Activated CD8-positive, alpha-beta memory T cell treated with anti-CD3 and anti-CD28 coated beads for 1 hour (primary cell): ENCODE measurements at places on chromosomes 4 and X.

DNA sequence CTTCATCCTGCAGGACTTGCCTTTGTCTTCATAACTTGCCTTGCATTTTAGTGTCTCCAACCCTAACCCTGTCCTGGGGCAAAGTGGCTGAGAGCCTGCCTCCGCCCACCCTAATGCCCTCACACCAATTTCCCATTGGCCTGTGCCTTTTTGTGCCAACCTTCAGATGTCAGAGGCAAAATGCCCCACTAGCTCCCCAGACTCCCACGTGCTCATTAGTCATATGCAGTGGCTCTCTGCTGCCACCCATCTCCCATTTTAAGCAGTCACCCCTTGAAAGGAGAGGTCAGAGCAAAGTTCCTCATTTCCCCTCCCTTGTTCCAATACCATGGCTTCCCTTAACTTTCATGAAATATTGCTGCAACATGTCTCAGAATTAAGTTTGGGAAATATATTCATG is 74.8 kb upstream of the PASD1 start:
- DNase-seq = no peak

DNA sequence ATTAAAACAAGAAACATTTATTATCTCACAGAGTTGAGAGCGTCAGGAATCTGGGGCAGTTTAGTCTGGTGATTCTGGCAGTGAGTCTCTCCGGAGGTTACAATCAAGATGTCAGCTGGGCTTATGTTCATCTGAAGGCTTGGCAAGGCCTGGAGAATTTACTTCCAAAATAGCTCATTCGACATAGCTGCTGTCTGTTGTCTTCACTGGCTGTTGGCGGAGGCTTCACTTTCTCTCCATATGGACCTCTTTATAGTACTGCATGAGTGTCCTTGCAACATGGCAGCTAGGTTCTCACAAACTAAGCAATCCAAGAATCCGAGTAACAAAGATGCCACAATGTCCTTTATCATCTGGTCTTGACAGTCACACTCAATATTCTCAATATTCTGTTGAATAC is 70.2 kb upstream of the ADGRL3 start:
- DNase-seq = no peak

DNA sequence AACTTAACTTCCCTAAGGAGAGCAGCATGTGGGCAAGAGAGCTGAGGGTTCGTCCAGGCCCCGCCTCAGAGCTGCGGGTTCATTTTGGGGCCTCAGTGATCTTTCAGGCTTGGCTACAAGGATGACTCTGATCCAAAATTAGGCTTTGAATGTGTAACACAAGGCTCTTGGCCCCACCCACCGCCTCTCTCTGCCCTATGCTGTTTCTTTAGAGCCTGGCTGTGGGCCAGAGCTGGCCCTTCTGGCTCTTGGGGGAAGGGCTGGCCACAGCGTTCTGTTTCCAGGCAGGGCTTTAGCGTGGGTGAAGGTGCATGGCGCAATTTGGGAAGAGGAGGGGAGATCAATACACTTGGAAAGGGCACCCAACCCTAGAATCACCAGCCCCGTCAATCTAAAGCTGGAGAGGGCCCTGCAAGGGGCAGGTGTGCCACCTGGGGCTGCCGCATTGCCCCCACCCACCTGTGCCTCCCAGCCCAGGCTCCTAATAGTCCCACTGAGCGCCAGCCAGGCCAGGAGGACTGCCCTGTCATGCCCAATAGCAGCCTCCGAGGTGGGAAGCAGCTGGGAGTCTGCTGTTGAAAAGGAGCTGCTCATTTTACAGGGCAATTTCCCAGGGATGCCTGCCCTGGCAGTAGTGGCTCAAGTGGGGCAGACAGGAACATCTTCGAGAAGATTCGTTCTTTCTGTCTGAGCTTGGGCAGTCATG is 84.5 kb upstream of the MAML3 start:
- no peak for DNase-seq

GRCh38 chrX:1327651-1328304 is 8.8 kb upstream of the IL3RA start:
- no peak for DNase-seq

- no peak for DNase-seq
Observed at GRCh38 chrX:38804682-38805431, 3.6 kb downstream of the MID1IP1 start.

DNA sequence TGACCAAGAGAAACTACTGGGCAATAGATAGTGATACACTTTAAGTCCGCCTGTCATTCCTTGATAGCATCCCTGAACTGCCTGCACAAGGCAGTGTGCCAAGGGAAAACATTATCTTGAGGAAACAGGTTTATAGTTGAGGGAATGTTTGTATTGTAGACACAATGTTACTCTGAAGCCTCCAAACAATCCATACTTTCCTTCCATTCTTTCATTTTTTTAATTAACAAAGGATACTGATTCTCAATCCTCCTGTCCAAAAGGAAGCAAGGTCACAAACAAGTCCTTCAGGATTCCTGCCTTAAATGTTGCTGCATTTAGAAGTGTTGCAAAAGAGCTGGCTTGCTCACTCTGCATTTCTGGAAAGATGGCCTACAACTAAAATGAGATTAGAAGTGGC is 61.7 kb upstream of the PRSS48 start:
- DNase-seq = no peak

DNA sequence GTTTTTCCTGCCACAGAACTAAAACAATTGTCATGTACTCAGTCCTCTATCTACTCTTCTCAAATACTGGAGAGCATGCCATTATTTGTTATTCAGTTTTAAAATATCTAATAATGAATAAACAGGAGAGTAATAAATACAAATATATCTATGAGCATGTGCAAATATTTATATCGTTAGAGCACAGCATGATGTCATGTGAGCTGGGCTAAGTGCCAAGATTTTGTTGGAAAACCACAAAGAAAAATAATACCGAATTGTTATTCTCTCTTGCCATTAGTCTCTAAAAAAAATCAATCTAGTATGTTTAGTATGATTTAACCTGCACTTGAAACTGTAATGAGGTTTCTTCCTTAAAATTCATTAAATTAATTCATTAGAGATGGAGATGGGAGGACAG is 97.3 kb downstream of the DDX60 start:
- DNase-seq = no peak

- no peak for DNase-seq
Observed at GRCh38 chrX:48516987-48517386, 4.6 kb upstream of the EBP start.

DNA sequence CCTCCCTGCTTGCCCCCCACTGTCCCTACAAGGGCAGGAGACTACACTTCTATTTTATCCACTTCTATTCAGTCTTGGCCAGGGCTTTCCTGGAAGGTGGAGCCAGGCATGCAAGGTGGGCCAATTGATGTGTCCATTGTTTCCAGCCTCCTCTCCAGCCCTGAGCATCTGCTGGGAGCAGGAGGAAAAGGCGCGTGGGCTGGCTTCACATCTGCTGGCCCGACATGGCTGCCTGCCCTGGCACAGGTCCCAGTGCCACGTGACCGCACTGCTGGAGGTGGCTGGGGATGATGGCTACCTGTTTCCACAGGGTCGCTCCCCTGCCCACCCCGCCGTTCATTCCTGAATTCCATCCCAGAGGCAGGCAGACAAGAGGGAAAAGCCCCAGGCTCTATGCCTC is 247.7 kb downstream of the AFAP1 start:
- no peak for DNase-seq

DNA sequence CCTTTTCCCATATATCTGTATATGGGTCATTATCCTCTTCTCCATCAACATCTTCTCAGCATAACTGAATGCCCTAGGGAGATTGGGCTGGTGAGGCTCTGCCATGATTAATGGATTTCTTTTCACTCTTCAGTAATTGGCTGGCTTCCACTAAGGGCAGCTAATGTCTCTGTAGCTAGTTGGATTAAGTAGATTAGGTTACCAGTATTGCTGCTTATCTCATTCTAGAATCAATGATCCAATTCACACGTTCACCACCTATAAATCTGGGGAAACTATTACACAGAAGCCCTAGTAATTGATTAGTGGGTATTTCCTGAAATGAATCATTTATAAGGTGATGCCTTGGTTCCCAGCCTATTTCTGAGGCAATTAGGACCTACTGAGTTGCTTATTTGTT is 94.8 kb downstream of the KDR start:
- DNase-seq = no peak

DNA sequence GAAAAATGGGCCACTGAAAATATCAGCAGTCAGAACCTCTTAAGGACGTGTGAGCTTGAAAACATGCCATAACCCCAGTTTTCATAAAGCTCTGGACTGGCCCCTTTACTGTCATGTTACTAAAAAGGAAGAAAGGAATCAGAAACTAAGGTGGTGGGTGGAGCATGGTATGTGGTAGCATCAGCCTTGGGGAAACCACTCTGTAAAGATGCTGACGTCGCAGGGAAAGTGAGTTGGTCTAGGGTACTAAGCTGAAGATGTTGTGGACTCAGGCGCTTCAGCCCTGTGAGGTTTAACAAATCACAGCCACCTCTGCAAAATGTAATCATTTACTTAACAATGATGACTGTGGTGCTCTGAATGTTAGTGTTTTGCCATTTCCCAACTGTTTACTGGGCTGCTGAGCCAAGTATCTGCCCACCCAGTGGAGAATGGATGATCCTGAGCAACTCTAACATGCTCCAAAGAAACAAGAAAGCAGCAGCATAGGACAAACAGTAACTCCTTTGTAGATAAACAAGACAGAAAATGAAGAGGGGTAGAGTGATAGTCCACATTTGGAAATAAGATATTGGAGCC is 33.4 kb downstream of the C4orf54 start:
- no peak for DNase-seq

DNA sequence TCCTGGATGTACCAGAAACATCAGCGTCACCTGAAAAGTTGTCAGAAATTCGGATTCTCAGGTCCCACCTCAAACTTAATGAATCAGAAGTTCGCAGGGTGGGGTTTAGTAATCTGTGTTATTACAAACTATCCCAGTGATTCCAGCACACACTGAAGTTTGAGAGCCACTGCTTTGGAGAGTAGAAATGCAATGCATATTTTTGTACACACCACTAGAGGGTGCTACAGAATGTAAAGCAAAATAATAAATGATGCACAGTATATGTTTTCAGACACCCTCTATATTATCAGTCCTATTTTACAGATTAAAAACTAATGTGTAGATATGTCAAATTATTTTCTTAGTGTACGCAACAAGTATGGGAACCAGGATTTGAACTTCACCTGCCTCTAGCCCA is 2.4 kb upstream of the MORF4L2 start:
- no peak for DNase-seq

DNA sequence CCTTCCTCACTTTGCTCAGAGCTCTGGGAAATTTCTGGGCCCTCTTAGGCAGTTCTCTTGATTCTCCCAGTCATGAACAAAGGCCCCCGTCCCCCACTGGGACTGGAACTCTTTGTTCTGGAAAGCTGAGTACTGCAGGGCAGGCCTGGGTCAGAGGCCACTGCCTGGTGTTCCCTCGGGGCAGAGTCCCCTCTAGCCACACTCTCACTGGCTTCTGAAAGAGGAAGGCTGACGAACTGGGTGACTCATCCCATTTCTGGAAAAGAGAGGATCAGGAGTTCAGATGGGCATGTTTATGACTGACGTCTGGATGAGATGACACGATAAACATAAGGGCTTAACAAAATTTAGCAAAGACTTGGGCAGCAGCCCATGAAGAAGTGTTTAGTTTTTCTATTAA is 47.7 kb downstream of the DDX3X start:
- no peak for DNase-seq

GRCh38 chrX:149490100-149490499 is 15.0 kb downstream of the IDS start:
- DNase-seq = no peak

GRCh38 chr4:72473434-72473900 is 95.6 kb downstream of the ADAMTS3 start:
- DNase-seq = no peak

GRCh38 chr4:151267104-151267503 is 9.9 kb upstream of the PRSS48 start:
- no peak for DNase-seq

GRCh38 chr4:128390475-128390996 is 102.9 kb upstream of the PGRMC2 start:
- no peak for DNase-seq

- no peak for DNase-seq
Observed at GRCh38 chr4:80237992-80238391, 28.5 kb upstream of the FGF5 start.

- DNase-seq = no peak
Observed at GRCh38 chrX:150482537-150483206, 85.7 kb upstream of the MTM1 start.

GRCh38 chr4:170102426-170102825 is 12.7 kb upstream of the AADAT start:
- no peak for DNase-seq

DNA sequence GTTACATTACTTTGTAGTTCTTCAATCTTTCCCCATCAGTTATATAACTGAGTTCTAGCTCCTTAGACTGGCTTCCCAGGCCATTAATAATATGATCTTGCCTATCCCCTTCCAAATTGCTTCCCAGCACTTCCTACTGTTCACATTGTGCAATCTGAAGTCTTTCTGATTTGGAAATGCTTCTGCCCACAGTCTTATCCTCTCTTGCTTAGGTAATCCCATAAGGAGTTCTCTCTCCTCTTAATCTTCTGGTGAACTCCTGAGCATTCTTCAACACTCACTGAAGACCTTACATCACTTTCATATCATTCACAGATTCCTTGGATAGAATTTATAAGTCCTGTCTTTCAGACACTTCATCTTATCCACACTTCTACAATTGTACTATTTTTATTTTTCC is 132.7 kb upstream of the TTC29 start:
- DNase-seq = no peak

- DNase-seq = no peak
Observed at GRCh38 chr4:34182306-34182705, 2062.0 kb downstream of the ARAP2 start.

DNA sequence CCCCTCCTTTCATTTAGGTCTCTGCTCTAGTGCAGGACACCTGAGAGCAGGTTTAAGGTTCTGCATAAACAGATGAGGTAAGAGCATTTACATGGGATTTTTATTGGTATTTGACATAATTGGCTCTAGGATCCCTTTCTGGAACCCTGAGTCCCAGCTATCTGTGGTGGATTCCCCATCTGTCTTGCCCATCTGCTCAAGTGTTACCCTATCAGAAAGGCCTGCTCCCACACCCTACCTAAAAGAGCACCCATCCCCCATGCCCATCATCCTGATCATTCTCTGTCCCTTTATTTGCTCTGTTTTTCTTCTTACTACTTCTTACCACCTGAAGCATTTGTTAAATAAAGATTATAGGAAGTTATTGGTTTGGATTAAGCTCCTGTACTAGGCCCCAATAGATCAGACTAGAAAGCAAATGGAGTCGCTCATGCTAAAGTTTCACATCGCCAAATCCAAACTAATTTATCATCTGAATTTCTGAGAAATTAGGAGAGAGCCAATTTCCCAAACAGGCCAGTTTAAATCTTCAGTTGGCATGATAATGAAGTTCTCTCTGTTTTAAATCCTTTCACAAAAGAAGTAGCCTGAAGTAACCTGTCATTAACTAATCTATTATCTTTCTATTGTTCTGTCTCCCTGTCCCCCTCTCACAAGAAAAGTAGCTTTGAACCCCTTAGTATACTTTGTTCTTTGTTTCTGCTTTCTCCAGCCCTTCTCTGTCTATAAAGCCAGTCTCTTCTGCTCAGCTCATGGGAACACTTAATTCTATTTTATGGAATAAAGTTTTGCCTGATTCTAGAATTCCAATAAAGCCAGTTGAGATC is 178.6 kb downstream of the ZNF674 start:
- no peak for DNase-seq

- no peak for DNase-seq
Observed at GRCh38 chr4:27000820-27001219, 140.2 kb downstream of the STIM2 start.
